Hippocampal formation (tissue), 2 donors: ENCODE measurements at places on chromosomes 2 and 18.

DNA sequence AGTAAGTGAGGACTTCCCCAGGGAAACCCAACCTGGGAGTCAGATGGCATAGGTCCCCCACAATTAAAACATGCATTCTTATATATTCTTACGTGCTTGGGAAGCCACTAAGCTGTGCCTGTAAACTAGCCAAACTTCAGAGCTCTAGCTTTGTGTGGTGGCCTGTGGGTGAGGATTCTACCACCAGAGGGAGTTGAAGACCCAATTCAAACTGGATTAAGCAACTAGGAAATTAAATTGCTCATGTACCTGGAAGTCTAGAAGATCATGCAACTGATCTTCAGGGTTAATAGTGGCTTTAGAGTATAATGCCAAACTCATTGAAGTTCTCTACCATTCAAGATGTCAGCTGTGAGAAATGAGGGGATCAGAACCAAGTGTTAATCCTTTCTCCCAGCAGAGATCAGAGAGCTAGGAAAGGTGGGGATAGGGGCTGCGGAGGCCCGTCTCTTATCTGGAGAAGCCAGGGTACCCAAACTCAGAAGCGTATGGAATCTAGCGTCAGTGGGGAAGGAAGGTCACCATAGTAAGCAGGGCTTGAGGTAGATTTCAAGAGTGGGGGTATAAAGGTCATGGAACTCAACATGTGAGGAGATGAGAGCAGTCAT, 53.2 kb upstream of the CCDC85A start:
- DNase-seq = no peak

DNA sequence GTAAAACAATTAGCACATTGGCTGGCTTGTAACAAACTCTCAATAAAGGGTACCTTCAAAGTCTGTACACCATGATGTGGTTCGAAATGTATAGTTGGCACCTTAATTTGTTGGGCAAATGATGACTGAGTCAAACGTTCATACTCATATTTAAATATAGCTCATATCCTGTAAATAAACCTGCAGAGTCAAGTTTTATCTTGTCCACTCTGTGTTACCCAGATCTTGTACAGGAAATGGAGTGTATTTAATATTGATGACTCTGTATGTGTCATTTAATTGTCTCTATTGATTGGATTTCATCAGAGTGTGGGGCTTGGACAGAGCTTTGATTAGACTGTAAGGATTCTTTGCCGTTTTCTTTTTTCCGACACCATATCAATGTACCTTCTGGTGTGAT, 805.6 kb upstream of the ZEB2 start:
- DNase-seq = no peak

GRCh38 chr2:148901142-148901541, 26.1 kb downstream of the KIF5C start:
- DNase-seq = no peak

GRCh38 chr2:219430633-219431615, 3.7 kb upstream of the SPEG start:
- no peak for DNase-seq

DNA sequence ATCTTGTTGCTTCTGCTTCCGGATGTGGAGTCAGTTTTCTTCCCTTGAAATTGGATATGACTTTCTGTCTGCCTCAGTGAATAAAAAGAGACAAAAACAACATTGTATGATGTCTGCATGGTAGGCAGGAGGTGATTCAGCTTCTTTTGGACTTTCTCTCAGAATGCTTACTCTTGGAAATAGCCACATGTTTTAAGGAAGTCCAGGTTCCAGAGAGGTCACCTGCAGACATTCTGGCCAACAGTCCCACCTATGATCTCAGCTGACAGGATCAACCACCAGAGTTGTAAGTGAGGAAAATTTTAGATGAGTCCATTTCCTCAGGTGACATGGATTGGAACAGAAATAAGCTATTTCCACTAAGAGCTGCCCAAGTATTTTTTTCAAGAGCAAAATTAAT, 508.7 kb upstream of the FAM98A start:
- no peak for DNase-seq

GRCh38 chr2:163647300-163647699, 88.5 kb downstream of the FIGN start:
- DNase-seq = no peak

- DNase-seq = no peak
Measured at GRCh38 chr18:28189400-28190239, 12.7 kb upstream of the CDH2 start.

DNA sequence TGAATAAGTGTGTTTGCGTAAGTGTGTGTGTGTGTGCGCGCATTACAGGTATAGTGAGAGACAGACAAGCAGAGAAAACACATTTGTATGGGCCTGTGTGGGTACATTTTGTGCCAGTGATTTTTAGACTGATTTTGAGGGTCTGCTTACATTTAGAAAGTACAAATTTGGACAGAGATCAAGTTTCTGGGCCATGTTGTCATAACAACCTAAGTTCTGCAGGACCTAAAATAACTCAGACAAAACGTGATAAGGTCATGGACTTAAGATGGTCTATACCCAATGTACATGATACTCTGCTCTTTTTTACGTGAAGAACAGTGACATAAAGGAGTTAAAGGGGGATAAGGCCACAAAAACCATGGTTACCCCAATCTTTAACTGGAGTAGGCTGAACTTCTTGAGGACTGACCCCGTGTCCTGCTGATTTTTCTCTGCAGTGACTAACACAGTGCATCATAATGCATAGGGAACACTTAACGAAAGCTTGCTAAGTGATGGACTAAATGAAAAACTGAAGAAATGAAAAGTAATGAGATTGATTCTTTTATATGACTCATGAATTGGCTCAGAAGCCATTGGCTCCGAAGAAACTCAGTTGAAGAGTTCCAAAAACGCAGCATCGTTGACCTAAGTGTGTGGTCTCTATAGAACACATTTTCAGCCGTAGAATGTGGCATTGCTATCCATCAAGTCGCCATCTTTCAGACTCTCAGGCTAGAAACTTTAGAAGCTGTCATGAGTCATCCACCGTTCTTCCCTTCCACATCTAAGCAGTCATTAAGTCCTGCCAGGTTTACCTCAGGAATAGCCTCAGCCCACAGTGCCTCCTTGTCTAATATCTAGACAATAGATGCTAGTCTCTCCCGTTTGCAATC, 61.6 kb upstream of the NCOA1 start:
- DNase-seq = no peak

- DNase-seq = no peak
Measured at GRCh38 chr18:10032331-10033015, 118.7 kb downstream of the VAPA start.

DNA sequence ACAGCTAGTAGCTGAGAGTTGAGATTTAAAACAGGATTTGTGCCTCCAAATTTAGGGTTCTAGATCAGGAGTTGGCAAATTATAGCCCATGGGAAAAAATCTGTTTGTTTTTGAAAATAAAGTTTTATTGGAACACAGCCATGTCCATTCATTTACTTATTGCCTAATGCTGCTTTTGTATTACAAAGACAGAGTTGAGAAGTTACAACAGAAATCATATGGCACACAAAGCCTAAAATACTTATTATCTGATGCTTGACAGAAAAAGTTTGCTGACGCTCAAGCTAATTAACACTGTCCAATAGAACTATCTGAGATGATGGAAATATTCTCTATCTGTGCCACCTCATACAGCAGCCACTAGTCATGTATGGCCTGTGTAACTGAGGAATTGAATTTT, 229.1 kb upstream of the RASGRP3 start:
- no peak for DNase-seq

DNA sequence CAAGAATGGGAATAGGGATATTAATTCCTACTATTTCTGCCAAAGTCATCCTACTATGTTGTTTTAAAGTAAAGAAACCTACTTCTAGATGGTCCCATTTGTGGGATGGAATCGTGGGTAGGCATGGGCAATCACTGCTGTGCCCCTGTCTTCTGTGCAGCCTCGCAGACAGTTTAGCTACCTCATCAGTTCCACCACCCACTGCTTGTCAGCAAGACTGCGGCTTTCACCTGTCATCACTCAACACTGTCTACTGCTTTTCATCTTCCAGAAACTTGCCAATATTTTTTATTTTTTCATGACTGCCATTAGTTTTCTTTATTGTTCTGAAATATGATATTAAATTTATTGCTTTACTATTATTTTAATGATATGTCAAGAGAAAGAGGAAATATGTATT, 368.1 kb upstream of the KYNU start:
- no peak for DNase-seq

GRCh38 chr2:123153041-123153440, 872.0 kb upstream of the CNTNAP5 start:
- no peak for DNase-seq

- no peak for DNase-seq
Measured at GRCh38 chr2:72993147-72993932, 76.0 kb downstream of the EMX1 start.

DNA sequence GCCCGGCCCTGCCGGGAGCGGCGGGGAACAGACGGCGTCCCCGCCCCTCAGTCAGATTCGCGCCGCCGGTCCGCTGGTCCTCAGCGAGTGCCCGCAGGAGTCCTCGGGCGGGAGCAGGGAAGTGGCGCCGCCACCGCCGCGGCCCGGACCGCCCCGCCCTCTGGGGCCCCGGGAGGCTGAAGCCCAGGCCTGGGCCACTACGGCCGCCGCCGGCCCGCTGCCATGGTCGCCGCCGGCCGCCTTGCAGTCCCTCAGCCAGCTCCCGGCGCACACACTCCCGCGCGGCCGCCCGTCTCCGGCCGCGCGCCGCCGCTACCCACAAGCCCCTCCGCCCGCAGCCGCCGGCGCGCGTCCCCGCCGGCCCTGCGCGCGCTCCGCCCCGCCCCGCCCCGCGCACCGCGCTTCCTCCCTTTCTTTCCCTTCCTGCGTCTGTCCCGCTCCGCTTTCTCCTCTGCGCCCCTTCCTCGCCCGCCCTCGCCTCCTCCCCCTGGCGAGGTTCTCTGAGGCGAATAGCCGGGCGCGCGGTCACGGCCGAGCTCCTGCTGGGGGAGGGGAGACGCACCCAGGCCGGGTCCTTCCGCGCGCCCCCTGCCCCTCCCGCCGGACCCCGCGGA, at the start of gene ROCK2:
Gene ROCK2 (minus strand): TSS at position 295 of the 614 bp plus-strand sequence. CDS start 500 bp downstream, outside the sequence.
- DNase-seq = peak; percentile 78

DNA sequence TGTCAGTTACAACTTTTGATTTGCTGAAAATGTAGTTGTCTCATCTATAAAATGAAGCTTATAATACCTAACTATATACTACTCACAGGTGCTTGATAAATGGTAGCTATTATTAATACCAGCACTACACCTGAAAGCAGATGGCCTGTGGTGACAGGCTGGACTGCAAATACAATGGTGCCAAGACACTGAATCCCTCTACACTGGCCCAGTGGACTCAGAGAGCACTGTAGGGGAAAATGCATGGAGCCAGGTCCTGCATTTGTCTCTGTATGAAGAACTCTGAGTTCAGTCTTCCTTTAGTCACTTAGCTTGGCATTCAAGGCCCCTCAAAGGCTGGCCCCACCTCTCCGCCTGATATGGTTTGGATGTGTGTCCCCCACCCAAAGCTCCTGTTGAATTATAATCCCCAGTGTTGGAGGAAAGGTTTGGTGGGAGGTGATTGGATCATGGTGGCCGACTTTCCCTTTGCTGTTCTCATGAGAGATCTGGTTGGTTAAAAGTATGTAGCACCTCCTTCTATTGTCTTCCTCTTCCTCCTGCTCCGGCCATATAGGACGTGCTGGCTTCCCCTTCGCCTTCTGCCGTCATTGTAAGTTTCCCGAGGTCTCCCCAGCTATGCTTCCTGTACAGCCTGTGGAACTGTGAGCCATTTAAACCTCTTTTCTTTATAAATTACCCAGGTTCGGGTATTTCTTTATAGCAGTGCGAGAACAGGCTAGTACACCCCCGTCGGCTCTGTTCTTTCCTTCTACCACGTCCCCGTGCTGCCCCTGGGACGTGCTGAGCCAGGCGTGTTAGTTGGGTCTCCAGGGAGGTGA, 11.1 kb upstream of the NTSR2 start:
- no peak for DNase-seq
